ENCODE measurements at places on chromosomes 4 and X. TPM values are rescaled to one million over a fixed set of nuclear protein-coding genes. Genes with fewer than 3 reads are reported as not detected.

The SYTL4 gene
- 21.8 TPM for polyA plus RNA-seq

- peak; percentile 39 for DNase-seq
Measured at GRCh38 chr4:184649971-184650855, 675 bp downstream of the PRIMPOL start.

DNA sequence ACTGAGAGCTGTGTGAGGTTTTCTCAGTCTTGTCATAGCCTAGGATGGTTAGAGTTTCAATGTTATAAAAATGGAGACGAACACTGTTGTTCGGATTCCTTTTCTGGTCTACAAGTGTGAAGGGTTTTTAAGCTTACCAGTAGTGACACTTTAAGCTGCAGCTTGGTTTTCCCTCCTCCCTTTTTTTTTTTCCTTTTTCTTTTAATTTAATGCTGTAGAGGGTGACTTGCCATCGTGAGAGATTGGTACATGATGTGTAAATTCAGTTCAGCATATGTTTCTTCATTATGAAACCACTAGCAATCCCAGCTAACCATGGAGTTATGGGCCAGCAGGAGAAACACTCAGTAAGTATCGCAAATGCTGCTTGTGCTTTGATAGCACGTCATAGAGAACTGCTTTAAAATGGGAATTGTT is 165.0 kb downstream of the RAPGEF2 start:
- no peak for DNase-seq

DNA sequence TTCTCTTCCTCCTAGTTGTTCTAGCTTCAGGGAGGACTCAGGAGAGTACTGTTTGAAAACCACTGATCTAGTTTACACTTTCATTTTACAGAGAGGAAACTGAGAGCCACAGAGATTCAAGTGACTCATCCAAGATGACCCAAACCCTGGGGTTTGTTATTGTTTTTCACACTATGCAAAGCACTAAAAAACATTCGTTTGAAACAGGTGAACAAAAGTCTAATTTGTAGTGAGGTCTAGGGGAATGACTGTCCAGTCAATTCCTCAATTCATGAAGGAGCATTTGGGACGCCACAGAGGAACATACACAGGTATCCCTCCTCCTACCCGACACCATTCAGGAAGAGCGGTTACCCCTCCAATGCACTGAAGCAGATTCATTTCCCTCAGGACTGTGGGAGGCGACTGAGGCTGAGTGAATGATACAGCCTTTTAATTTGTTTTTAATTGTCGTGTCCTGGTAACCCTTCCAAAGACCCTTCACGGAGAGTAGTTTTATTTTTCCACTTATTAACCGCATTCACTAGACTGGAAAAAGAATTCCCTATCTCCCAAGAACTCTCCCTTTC is 30.3 kb downstream of the TLR10 start:
- no peak for DNase-seq

GRCh38 chr4:90112715-90113114 is 14.5 kb upstream of the CCSER1 start:
- no peak for DNase-seq

Data from renal pelvis (tissue), 12 donors.